Stimulated activated CD4-positive, alpha-beta T cell treated with anti-CD3 and anti-CD28 coated beads, Interleukin-12 subunit alpha, Interleukin-12 subunit beta, amount 100 ng/mL, for 24 hours (primary cell): ENCODE measurements at places on chromosomes 3 and 15.

DNA sequence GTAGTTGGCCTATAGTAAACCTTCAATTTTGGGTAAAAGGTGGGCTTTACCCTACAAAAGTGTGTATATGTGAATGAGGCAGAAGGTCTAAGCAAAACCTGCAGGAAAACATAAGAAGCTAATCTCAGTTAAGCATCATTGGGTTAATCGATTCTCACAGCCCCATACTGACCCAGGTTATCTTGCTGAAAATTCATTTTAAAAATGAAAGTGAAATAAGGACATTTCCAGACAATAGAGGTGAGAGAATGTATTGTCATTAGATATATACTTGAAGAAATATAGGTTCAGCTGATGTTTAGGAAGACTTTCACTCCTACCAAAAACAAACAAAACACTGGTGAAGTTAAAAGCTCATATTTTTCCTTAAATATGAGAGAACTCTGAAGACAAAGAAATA is 85.6 kb downstream of the MCF2L2 start:
- DNase-seq = no peak

DNA sequence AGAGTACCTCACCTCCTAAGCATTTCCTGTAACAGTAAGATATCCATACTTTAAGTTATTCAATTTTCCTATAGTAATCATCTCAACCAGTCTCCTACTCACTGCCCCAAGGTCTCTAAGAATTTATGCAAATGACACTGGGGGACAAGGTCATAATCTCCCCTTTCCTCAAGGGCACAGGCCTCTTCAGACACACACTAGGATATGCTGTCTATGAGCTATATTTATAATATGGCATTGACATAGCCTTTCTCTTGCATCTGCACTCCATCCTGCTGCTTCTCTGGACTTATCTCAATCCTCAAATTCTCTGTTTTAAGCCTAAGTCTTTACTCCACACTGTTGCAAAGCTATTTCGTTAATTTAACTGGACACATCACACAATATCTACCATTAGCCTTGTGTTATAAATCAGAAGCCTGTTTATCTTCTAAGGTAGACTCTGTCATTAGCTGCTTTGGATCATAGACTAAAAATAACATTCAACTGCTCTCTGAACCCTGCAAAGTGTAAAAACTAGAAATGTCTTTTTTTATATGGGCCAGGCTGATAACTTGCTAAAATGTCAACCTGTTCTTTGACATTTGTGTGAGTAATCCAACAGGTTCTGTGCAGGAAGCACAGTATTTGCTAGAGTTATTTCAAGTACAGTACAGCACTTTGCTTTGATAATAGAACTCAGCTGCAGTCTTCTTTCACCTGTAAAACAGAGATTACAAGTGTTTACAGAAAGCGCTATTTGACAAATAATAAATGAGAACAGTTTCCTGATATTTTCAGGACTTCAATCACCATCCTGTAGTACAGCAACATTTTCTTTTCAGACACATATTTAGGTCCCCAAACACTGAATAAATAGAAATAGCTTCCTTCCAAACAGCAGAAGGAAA is 17.8 kb upstream of the SEC62 start:
- no peak for DNase-seq

DNA sequence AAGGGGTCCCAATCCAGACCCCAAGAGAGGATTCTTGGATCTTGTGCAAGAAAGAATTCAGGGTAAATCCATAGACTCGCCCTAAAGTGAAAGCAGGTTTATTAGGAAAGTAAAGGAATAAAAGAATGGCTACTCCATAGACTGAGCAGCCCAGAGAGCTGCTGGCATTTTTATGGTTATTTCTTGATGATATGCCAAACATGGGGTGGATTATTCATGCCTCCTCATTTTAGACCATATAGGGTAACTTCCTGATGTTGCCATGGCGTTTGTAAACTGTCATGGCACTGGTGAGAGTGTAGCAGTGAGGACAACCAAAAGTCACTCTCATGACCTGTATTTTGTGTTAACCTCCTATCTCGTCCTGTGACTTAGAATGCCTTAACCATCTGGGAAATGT is 142.2 kb downstream of the DOCK3 start:
- no peak for DNase-seq

- DNase-seq = no peak
Observed at GRCh38 chr15:93562395-93563123, 473.5 kb upstream of the RGMA start.

GRCh38 chr3:155334914-155335723 is 41.6 kb upstream of the STRIT1 start:
- DNase-seq = no peak

DNA sequence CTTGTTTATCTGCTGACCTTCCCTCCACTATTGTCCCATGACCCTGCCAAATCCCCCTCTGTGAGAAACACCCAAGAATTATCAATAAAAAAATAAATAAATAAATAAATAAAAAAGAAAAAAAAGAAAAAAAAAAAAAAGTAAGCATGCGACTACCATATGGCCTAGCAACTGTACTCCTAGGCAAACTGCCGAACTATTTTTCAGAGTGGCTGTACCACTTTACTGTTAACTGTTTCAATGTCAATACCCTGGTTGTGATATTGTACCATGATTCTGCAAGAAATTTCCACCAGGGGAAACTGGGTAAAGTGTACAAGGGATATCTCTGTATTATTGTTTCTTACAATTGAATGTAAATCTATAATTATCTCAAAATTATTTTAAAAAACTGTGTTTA is 41.3 kb upstream of the MAP4 start:
- no peak for DNase-seq

DNA sequence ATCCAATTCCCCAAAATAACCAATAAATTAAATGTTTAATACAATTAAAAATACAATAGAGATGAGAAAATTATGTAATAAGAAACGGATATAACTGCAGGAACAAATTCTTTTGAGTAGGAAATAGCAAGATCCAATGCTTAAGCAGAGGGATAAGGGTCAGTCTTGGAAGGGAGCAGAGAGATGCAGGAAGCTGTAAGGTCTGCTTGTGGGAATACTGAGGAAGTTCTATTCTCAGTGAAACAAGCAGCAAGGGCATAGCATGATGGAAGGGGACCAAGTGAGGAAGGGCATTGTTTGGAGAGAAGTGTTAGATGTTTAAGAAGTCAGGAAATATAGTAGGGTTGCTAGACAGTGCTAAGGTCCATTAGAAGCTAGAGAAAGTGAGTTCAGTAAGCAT is 409.0 kb downstream of the TBC1D5 start:
- no peak for DNase-seq

- no peak for DNase-seq
Observed at GRCh38 chr3:116301422-116301821, 143.9 kb downstream of the LSAMP start.

GRCh38 chr3:197667968-197668367 is 68.7 kb downstream of the RUBCN start:
- no peak for DNase-seq

GRCh38 chr15:77557564-77557963 is 75.1 kb downstream of the LINGO1 start:
- DNase-seq = no peak

DNA sequence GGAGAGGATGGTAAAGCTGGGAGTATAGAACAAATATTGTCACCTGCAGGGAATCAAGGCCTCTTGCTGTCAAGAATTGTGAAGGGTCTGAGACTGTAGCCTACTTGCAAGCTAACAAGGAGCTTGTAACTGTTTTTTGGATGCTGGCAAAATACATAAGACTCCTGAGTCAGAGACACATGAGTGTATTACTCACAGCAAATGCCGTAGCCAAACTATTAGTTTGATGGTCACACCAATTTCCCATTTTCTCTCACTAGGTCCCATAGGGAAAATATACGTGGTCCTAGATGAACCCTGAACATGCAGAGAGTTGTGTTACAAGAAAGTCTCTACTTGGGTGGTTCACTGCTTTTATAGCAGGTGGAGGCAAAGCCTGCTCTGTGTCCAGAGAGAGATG is 44.7 kb upstream of the LIPC start:
- no peak for DNase-seq

- no peak for DNase-seq
Observed at GRCh38 chr15:82228750-82229149, 33.8 kb downstream of the EFL1 start.
